ENCODE measurements at places on chromosomes 7 and 10.

DNA sequence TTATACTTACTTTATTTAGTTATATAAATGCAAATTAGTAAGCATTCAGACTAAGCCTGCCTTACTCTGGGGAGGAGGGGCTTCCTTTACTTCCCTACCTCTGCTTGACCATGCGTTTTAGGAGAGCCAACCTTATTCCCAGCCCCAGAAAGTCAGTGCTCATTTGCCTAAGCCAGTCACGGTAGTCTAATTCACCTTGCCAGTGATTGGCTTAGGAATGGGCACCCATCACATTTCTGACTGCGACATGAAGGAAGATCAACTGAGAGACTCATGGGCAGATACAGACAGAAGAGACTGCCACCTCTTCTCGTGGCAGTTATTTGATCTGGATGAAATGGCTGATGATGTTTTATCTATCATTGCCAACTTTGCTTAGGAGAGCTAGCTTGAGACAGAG is 29.5 kb downstream of the RPA3 start:
- DNase-seq: no peak

- no peak for DNase-seq
Measured at GRCh38 chr7:137574812-137575211, 231.3 kb upstream of the PTN start.

- DNase-seq: no peak
Measured at GRCh38 chr7:69908454-69908853, 310.2 kb downstream of the AUTS2 start.

DNA sequence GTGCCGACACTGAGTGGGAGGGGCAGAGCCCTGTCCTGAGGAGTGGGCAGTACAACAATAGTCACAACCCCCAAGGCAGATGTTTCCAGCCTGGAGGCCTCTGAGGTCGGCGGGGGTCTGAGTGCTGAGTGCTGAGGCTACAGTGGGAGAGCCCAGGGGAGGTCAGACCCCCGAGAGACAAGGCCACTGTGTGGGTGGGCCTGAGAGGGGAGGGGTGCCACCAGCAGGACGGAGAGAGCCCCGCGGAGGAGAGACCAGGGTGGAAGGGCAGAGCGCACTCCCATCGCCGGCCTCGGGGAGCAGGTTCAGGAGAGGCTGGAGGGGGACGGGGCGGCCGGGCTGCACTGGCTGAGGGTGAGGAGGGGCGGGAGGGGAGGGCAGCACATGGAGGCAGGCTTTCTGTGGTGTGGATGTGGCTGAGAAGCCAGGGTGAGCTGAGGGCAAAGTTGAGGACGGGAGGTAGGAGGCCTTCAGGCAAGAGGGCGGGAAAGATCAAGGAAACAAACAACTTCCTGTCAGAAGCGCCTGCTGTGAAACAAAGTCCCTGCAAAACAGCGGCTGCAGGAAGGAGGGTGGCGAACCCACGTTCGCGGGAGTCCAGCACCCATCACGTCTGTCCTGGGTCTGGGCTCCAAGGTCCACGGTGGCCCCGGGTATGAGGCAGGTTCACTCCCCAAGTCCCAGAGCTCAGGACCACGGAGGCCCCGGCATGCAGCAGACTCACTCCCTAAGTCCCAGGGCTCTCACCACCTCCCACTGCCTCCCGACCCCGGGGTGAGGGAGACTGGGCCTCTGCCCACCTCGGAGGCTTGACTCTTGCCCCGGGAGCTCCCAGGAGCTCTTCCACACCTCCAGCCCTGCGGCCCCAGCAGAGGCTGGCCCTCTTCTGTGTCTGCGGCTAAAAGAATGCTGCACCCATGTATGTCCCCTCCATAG is 76.8 kb upstream of the NKX6-2 start:
- no peak for DNase-seq

DNA sequence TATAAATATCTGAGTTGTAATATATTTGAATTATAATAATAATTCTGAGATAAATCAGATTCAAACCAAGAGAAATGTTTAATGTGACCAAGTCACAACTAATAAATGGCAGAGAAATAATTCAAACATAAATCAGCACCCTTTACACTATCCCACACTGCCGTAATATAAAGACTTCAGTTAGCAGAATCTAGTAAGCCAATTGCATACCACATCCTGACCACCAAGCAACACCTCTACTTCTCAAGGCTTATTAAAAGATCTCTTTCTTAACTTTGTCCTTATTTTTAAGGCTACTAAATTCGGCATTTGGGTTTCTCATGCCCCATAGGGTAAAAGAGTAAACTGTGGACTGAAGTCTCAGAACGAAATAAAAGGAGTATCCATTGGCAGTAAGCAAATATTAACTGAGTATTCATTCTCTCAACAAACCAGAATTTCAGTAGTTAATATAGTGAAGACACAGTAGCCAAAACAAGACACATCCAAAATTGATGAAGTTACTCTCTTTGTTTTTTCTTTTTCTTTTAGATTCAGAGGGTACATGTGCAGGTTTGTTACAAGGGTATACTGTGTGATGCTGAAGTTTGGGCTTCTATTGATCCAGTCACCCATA is 14.8 kb downstream of the ACBD5 start:
- DNase-seq: no peak

DNA sequence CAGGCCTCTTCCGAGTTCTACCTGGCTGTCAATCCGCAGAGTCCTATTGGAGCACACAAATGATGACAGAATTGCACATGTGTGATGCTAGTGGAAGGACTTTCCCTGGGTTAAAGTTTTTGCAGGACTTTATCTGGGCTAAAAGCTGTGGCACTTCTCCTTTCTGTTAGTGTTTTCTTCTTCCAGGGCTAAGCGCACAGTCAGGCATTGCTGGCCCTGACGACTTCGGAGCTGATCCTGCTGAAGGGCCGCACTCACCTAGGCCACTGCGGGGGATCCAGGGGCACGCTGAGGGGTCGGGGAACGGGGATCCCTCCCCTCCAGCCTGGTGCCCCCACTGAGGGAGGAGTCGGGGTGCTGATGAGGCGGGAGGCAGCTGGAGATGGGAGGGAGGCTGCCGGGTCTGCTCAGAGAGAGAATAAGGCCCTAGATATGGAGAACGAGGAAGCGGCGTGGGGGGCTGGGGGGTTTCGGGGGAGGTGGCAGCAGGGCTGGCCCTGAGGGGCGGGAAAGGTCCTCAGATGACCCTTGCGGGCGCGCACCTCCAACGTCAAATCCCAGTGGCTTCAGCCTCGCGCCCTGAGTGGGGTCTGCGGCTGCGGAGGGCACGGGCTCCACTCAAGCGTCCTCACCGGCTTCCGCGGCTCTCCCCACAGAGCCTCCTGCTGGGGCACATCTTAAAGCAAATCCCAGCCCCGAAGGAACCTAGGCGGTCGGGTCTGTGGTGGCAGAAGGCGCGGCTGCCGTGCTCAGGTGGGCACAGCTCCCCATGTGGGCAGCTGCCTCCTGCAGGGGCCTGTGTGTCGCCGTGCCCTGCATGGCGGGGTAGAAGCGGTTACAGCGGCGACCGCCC is 30.9 kb downstream of the AGR3 start:
- no peak for DNase-seq

DNA sequence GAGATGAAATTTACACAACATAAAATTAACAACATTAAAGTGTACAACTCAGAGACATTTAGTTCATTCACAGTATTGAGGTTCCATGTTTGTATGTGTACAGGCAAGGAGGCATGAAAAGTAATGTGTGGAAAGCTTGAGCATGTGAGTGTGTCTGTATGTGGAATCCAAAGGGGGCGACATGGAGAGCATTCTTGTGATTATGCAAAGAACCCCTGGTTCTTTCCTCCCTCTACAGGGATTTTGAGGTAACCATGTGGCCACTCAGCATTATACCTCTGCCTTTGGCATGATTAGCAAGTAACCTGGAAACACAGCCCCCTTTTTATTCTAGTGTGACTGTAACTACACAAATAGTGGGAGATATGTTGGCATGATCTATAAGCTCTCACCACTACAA is 21.0 kb downstream of the OR2F1 start:
- DNase-seq: no peak
